ENCODE measurements at places on chromosomes 1 and 21.
A peak's percentile ranks its signal among the peaks of the same experiment; 100 is the strongest.

DNA sequence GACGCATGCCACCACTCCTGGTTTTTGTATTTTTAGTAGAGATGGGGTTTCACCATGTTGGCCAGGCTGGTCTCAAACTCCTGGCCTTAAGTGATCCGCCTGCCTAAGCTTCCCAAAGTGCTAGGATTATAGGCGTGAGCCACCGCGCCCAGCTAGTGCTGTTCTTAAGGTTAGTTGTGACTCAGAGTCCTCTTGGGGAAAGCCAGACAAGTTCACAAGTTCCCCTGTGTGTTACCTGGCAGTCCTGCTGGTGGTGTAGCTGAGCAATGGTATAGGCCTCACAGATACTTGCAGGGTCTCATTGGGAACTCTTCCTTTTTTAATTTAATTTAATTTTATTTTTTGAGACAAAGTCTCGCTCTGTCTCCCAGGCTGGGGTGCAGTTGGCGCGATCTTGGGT lies 10.6 kb downstream of the CFAP126 start:
- DNase-seq = no peak

DNA sequence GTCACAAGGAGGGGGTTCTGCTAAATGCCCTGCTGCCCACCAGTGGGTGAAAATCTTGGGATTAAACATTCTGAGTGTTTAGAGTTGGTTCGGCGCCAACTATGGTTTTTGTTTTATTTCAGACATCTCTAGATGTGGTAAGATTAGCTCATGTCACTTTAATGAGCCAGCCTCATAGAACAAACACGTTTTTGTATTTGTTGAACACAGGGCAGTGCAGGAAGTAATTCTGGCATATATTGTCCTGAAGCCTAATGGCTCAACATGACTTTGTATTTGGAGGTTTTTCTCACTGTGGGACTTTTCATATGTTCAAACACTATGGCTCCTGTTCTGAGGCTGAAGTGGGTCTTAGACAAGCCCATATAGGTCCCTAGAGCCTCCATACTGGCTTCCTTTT lies 107.8 kb downstream of the NGF start:
- no peak for DNase-seq

DNA sequence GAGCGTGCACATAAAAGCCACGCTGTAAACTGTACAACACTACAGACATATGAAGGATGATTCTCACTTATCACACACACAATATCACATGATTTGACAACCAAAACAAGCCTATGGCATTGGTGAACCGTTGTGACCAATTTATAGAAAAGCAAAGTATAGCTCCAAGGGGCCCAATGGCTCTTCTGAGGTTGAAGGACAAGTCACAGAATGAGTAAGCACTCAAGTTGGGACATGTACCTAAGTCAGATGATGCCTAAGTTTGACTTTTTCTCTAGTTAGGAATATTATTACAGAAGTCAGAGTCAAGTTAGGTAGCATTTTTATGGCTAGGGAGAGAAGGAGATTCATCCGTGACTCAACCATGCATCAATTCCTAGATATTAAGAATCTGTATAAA lies 45.7 kb downstream of the PLPP3 start:
- DNase-seq = no peak

- no peak for DNase-seq
Measured at GRCh38 chr1:6239213-6239752, 3.5 kb upstream of the ICMT start.

- DNase-seq = peak; percentile 53
Measured at GRCh38 chr1:89022167-89022959, at the start of gene GBP3. TSS of gene GBP3 (minus strand) at chr1:89022866. CDS start at chr1:89020721, 2,145 bp downstream.

DNA sequence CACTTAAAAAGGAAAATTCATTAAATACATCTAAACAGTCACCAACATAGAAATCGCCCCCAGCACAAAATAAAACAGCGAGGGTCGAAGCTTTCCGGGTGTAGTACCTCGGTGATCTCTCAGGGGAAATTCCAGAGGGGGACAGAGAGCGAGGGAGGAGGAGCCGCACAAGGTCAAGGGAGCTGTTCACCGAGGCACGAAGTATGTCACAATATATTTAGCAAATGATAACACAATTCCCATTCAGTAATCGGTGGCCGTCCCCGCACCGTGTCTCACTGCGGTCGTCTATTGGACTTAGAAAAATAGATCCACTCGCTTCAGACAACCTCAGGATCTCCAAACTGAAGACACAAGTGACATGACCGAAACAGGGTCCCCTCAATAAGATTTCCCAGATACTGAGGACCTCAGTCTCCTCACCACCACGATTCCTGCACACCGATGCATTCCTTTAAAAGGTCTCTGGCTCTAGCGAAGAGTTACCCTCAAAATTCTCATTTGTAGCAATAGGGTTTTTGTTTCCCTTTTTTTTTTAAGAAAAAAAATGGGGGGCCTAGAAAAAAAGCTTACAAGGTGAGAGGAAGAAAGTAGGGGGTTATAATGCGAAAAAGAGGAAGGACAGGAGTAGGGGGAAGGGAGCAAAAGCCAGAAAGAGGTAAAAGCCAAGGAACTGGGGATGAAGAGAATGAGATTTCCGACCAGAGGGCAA lies 1.1 kb downstream of the LPGAT1 start:
- DNase-seq = no peak

GRCh38 chr1:90730243-90731022 lies 13.3 kb upstream of the BARHL2 start:
- DNase-seq = no peak

GRCh38 chr1:186303911-186304310 lies 71.1 kb downstream of the TPR start:
- DNase-seq = no peak

DNA sequence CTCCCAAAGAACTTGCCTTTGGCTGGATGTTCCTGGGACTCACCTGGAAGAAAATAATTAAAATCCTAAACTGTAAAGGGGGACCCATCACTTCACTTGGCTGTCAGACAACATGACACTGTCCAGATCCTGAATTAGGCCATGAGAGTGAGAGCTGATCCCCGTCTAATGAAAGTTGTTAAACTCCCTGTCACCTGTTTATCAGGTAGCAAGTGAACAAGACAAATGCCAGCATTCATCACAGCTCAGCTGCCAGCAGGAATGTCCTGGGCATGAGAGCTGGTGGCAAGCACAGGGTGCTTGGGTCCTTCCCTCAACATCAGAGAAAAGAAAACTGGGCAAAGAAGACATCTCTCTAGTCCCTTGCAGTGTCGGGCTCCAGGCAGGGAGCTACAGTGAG lies 23.8 kb downstream of the PMVK start:
- DNase-seq = no peak

GRCh38 chr1:35016406-35016805 lies 15.3 kb downstream of the ZMYM6 start:
- no peak for DNase-seq

- DNase-seq = no peak
Measured at GRCh38 chr1:199657449-199657848, 370.1 kb upstream of the NR5A2 start.

DNA sequence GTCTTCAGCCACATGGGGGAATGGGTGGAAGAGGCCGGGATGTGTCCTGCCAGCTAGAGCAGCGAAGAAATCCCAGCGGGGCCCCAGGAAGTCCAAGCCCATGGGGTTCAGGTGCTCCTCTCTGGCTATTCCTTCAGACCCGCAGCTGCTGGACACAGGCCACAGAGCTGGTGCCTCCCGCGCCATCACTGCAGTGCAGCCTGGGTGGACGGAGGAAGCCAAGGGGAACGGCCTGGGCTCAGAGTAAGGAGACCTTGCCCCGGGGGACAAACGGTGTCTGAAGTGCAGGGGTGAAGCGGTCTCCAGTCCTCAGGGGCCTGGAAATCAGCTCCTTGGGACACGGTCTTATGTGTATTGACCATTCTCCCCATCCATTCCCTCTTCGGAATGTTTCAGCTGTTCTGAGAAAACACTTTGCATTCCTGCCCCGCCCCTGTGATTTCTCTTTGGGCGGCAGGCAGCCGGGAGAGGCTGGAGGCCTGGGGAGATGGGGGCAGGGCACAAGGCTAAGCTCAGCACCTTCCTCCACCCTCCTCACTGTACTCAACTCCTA lies 18.4 kb downstream of the MTHFR start:
- no peak for DNase-seq

GRCh38 chr1:2981981-2982614 lies 39.2 kb upstream of the ACTRT2 start:
- no peak for DNase-seq

DNA sequence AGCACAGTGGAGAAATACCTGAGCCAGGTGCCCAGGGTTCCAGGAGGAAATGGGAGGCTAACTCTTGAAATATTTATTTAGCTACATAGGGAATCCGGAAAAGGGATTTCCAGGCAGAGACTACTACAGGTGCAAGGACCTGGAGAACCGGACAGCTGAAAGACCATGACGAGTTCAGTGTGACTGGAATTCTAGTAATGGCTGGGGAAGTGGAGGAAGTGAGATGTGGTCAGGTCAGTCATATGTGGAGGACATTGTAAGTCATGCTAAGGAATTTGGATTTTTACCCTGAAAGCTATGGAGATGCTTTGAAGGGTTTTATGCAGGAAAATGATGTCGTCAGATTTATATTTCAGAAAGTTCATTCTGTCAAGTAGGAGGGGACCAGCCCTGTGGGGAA lies 1.8 kb downstream of the CAP1 start:
- no peak for DNase-seq

DNA sequence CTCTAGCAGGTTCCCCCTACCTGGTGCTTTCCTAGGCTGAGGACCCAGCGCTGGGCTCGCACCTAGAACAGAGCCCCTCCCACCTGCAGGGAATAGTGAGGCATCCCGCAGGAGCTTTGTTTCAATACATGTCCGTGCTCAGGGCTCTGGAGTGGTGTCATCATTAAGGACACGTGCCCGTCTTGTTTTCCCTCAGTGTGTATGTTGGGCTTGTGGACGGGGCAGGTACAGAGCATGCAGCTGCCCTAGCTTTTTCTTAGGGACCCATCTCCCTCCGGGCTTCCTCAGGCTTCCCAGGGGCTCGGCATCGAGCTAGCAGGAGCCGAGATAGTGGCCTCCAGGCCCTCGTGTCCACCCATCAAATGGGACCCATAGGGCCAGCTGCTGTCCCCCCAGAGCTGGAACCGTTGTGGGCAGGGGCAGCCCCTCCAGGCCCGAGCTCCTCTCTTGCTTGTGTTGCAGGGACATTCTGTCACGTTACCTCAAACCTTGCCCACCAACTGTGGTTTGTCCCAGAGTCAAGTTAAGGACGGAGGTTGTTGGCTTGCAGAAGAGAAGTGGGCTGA lies 3.9 kb downstream of the TMEM201 start:
- no peak for DNase-seq

DNA sequence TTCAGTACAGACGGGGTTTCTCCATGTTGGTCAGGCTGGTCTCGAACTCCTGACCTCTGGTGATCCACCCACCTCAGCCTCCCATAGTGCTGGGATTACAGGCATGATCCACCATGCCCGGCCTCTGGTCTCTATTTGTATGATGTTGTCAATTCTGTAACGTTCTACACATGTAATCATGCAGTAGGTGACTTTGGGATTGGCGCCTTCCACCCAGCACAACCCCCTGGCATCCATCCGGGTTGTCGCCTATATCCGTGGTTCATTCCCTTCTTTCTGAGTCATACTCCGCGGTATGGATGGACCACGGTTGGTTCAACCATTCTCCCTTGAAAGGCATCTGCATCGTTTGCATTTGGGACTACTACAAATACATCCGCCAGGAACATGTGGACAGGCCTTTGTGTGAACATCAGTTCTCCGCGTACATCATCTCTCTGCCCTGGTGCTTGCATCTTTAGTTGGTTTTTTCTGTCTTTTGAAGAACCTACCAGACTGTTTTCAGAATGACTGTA lies 72.1 kb downstream of the PDE9A start:
- no peak for DNase-seq

GRCh38 chr1:41086921-41087320 lies 65.4 kb upstream of the SLFNL1 start:
- DNase-seq = no peak

DNA sequence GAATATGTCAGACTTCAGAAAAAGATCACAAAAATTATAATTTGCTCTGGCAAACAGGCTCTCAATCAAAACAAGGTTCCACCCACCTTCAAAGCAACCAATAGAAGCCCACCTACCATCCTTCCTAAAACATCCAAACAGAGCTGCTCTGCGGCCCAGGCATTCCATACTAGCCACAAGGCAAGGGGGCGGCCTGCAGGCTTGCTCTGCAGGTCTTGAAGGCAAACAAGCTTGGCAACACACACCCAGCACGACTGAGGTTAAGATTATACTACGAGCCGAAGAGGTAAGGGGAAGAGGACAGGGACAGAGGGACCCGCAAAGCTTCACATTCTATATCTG lies 207.3 kb downstream of the SLC45A1 start:
- DNase-seq = no peak

DNA sequence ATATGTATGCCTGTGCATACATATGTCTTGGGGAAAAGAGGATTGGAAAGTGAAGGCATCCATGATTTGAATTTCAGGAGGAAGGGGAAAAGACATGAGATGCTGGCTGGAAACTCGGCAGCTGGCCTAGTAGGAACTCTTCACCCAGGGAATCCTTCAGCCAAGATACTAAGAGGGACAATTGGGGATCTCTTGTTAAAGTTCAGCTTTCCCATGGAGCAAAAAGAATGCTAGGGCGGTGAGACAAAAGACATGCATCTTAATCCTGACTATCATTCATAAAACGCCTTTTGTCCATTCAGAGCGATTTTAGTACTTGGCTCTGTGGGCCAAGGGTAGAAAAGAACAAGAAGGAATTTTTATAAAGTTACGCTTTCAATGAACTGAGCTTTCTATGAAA lies 20.5 kb downstream of the PDPN start:
- DNase-seq = no peak

GRCh38 chr1:17112076-17112475 lies 7.2 kb downstream of the PADI2 start:
- DNase-seq = no peak

- DNase-seq = no peak
Measured at GRCh38 chr21:22115746-22116145, 1117.5 kb downstream of the NCAM2 start.

DNA sequence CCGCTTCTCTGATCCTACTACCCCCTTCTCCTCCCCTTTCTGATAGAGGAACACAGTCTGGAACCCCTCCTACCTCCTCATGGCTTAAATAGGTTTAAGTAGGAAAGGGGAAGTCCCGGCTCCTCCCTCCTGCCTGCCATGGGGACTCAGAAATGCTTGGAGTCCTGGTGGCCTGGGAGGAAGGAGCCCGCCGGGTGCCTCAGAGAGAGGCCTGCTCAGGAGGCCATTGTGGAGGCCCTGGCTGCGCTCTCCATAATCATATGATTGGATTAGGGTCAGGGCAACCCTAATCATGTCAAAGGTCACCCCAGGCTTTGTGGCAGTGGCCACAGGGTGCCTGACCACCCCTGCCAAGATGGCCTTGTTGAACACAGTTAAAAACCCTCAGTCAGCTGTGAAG lies 29.0 kb downstream of the WNT3A start:
- no peak for DNase-seq

DNA sequence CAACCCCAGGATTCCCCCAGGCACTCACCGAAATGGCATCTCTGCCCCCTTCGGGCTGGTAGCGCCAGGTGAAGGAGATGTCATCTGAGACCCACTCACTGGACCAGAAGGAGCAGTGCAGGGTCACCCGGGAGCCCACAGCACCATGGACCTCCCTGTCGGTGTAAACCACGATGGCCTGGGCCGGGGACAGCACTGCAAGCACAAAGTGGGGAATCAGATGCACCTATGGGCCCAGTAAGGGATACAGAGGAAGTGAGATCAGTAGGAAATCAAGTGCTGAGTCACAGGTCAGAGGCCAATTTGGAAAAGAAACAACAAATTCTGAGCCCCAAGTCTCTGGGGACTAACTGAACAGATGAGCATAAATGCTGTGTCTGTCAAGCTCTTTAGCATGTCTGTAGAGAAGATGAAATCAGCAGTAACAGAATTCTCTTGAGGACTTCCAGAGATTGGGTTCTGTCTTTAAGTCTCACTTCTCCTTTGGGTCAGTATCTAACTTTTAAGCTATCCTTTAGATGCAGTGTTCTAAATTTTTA lies 2.5 kb downstream of the MPZ start:
- no peak for DNase-seq

GRCh38 chr1:63950023-63950422 lies 176.2 kb downstream of the ROR1 start:
- DNase-seq = no peak

Measured in immature natural killer cell (primary cell).